ENCODE measurements at places on chromosomes 12 and 14.

GRCh38 chr14:97046967-97047366, 249.8 kb downstream of the VRK1 start:
- DNase-seq, result no peak

DNA sequence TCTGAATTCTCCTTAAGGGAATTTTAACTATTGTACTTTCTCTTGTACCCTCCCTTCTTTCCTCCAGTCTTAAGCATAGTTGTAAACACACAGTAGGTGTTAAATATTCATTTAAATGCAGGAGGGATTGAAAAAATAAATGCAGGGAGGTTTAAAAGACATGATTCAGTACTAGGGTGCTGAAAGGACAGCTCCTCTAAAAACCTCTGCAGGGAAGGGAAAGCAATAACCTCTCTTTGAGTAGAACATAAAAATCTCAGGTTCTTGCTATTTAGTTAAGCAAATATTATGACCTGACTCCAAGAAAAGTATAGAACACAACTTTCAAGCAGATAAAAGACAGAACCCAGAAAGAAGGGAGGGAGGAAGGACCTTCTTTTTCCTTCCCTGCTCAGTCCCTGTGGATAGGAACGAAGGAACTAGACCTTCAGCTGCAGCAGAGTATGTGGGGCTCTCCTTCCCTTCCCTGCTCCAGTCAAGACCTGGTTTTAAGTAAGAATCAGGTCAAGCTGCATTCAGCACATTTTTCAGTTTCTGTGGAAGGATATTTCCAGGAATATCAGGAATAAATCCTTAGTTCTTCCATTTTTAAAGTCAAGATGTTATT, 4.7 kb downstream of the MAP3K9 start:
- no peak for DNase-seq

DNA sequence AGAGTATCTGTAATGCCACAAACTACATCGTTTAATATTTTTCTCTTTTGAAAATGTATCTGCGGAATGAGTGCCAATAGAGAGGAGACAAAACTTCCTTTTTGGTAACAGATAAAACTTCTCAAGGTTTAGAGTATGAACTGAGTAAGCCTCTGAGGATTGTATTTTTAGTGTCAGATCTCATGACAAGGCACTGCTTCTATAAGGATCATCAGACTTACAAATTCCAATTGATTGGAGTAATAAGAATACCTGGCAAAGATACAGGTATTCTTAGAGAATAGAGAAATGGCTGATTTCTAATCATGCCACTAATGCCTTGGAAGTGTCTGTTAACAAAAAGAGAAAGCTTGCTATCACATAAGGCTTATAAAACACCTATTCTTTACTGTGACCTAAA, 45.3 kb downstream of the SLC35F4 start:
- no peak for DNase-seq

DNA sequence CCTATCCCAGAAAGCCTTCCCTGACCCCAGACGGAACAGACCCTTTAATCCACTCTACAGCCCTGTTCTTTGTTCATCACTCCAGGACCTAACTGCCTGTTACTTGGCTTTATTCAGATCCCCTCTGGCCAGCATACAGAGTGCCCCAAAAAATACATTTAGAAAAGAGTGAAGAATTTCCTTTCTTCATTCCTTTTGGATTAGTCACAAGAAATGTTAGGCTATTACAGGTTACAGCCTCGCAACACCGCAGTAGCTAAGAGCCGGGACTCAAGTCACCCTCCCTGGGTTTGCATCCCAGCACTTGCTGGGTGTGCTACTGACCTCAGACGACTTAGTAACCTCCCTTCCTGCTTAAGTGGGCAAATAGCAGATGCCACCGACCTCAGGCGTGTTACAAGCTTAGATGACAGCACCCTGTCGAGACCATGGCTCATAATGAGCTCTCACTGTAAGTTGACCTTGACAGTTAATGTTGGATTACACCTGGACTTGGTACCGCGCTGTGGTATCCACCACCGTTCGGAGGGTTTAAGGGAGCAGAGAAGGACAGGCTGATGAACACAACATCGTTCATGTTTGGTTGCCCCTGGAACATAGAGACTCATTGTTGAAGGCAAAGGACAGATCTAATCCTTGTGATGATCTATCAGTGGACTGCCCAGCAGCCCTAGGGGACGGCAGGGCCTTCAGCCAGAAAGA, 12.9 kb downstream of the GLRX5 start:
- no peak for DNase-seq

GRCh38 chr14:89371585-89372511, 45.2 kb downstream of the FOXN3 start:
- no peak for DNase-seq

- no peak for DNase-seq
These were observed 15.5 kb upstream of the TCTN2 start for GRCh38 chr12:123655420-123655819.

DNA sequence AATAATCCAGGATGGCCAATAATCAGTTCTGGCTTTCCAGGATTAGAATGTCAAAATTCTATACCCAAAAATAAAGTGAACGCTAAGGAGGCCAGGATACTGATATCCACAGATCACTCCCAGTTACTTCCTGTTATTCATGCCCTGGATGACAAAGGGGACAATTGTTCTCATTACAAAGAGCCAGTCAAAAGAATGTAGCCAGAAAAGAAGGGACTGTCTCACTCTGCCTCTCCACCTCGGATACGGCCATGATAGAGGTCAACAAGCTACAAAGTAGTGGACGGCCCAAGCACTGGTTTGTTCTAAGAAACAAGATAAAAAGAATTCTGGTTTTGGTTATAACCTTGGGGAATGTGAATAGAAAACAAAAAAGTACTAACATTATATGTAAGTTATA, 116.1 kb upstream of the ATF7IP start:
- no peak for DNase-seq

DNA sequence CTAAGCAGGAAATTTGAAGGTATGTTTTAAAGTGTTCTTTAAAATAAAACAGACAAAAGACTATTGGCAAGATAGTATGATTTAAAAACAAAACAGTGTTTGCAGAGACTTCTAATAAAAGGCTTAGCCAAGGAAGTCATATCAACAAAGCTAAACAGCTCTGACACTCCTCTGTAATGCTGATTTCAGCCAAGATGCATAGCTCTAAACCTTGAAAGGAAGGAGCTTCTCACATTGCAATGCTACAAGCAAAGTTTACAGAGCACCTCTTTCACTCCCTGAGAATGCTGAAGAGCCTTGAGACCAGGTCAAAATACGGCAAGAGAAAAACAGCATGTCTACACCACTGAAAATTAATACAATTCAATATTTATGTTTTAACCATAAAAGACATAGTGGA, 51.8 kb downstream of the PARP11 start:
- DNase-seq, result no peak

DNA sequence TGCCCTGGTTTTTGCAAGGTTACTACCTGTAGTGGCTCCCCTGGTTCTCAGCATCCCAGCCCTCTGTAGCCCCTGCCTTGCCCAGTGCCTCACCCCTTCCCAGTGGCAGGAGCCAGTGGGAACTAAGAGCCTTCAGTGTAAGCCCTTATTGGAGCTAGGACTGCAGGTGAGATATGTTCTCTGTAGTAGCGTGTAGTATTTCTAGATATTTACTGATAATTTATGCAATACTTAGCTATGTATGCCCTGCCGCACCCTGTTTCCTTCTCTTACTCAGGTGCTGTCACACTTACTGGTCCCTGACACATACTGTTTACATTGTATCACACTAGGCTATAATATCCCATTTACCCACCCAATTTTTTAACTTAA, 3.6 kb downstream of the BMAL2 start:
- DNase-seq, result no peak

Measured in CD4-positive, alpha-beta T cell treated with Interferon gamma for 1 hour (primary cell).